ENCODE measurements at places on chromosomes 2 and 18. TPM values are rescaled to one million over a fixed set of nuclear protein-coding genes. Genes with fewer than 3 reads are reported as not detected.

- no peak for DNase-seq
Measured at GRCh38 chr2:20226152-20226545, 1.2 kb upstream of the SDC1 start.

GRCh38 chr2:158021226-158021625 lies 80.5 kb upstream of the UPP2 start:
- no peak for DNase-seq

VWA3B gene
- total RNA-seq: 0.77 TPM

- peak; percentile 52 for DNase-seq
Measured at GRCh38 chr18:79438898-79439627, 43.3 kb downstream of the NFATC1 start.

DNA sequence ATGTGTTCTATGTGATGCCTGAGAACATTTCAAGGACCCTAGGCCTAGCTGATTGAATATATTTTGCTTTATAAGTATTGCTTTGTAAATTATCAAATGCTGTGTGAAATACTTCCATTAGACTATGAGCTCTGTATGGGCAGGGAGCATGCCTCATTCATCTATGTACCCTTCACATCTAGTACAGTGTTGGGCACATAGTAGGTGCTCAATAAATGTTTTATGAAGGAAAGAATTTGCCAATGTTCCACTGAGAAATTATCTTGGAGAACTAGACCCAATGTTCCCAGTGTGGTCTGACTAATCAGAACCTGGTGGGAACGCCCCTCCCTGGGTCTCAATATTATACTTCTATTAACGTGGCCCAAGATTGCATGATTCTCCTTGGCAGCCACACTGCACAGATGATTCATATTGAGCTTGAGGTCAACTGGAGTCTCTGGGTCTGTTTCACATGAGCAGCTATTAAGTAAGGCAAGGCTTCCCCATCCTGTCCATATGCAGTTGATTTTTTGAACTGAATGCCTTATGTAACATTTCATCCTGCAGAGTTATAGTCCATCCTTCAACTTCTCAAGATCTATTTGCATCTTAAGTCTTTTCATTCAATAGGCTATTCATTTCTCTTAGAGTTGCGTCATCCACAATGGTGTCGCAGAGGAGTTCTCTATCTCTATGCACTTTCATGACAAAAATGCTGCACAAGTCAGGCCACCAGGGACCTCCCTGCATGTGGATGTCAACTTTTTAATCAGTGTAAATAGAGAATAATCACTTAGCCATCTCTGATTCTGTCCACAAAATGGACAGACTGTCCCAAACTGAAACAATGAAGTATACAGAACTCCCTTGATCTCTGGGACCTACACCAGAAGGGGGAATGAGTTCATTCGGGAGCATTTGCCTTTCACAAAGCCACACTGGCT lies 257.6 kb downstream of the CYP26B1 start:
- DNase-seq: no peak

CAPN14 gene
- 0.11 TPM for total RNA-seq

GALNT13 gene
- not detected for total RNA-seq

SMAD4 gene
- total RNA-seq: 75.9 TPM

DNA sequence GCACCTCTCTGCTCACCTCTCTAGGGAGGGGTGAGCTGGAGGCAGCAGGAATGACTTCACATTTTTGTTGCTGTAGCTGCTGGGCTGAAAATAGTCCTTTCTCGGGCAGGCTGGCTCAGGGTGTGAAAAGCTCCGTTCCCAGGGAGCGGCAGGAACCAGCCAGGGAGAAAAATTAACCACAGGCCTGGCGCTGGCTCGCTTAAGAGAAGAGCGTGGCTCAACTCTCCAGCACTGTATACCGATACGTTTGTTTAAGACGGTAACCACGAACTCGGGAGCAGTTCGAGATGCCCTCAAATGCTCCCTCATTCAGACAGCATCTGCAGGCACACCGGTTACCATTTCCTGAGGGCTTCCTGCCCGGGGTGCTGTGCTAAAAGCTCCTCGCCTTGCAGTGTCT lies 129.6 kb downstream of the CELF4 start:
- no peak for DNase-seq

- no peak for DNase-seq
Measured at GRCh38 chr2:37843556-37843955, 81.5 kb upstream of the RMDN2 start.

- no peak for DNase-seq
Measured at GRCh38 chr2:215535741-215536140, 99.9 kb upstream of the FN1 start.

DNA sequence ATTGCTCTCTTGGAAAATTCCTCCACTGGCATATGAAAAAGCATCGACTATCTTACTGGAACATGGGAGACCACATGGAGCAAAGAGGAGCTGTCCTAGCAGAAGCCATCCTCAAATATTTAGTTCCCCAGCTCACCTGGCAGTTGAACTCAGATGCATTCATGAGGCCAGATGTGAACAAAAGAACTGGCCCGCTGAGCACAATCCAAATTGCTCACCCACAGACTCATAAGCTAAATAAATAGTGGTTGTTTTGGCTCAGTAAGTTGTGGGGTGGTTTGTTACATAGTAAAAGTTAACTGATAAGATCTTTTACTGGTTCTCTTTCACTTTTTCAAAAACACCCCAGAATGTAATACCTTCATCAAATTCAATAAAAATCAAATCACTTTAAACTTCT lies 108.6 kb upstream of the CWC22 start:
- peak; percentile 39 for DNase-seq

DNA sequence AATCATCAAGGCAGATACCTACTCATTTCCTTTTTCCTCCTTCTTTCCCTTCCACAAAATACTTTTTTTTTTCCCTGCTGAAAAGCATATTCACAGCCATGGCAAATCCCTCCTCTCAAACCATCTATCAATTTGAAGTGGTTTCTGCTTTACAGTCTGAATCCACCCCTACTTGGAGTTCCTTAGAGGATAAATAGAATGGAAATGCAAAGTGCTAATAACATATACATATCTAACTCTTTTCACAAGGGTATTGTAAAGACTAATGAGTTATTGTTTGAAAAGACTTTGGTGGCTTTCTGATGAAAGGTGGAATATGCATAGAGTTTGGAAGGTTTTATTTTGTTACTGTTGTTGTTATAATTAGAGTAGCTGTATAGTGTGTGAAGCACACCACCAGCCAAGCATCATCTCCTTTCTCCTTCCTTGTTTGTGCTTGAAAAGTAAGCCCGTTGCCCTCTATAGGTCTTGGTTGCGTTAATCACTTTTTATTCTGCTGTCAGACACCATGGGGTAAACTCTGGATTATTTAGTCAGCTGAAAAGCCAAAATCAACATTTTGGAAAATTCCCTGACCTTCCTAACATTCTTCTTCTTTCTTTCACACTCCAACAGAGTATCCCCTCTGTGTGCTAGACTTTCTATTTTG lies 2126.9 kb upstream of the CELF4 start:
- no peak for DNase-seq

SLC16A14 gene
- 2.1 TPM for total RNA-seq

GRCh38 chr2:69545477-69545932 lies 98.0 kb downstream of the AAK1 start:
- no peak for DNase-seq

- DNase-seq: peak; percentile 98
Measured at GRCh38 chr2:42964439-42965083, 172.2 kb upstream of the HAAO start.

HMSD gene
- 0.06 TPM for total RNA-seq

- DNase-seq: no peak
Measured at GRCh38 chr2:158701101-158701500, 94.0 kb upstream of the DAPL1 start.

- DNase-seq: no peak
Measured at GRCh38 chr2:197251576-197251975, 59.0 kb downstream of the ANKRD44 start.

DNA sequence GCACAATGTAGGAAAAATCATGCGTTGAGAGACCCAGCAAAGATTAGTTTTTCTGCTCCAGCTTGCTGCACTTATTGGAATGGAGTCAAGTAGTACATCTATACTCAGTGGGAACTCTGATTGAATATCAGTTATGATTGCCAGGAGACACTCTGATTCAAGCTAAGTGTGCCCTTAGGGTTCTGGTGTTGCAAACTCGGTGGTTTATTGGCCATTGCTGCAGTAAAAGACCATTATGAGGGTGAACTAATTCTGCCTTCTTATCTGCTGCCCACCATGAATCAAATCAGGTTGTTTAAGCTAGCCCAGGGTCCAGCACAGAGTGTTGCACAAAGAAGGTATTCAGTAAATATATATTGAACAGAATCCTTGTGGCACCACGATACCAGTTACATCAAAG lies 74.8 kb upstream of the GLS start:
- DNase-seq: no peak

BMPR2 gene
- 8.2 TPM for total RNA-seq

DNA sequence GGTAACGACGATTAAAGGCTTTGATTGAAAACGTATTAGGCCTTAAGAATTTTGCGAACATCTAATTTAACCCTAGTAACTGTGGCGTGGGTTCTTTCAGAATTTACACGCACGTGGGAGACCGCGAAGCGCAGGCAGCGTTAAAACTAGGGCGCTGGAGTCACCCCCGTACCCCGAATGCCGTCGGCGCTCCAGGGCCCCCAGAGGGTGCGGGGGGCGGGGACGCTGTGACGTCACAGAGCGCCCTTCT lies 673 bp upstream of the SMCHD1 start:
- no peak for DNase-seq

GRCh38 chr2:84224121-84224520 lies 235.0 kb downstream of the SUCLG1 start:
- no peak for DNase-seq

TLX2 gene
- total RNA-seq: not detected

DNA sequence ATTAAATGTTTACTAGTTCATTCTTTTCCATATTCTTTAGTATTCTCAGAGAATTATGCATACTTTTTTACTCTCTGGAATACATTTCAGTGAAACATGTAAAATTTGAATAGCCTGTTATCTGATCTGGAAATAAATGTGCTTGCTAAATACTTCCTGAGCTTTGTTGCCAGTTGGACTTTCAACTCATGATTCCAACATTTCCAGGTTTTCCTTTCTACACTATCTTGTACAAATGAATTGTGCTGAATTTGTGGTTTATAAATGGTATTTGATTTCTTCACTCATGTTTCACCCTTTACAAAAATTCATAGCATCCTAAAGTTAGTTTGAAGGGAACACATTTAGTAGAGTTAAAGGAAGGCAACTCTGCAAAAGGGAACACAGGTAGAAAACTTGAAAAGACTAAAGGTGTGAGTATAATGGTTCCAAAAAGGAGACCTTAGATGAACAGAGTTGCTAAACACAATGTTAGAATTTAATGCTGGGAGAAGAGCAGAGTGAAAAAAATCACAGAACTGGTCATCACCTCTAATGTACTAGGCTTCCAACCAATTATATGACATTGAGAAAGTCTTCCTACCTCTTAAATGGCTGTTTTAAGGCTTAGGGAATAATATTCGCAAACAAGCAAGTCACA lies 28.6 kb downstream of the SYT4 start:
- no peak for DNase-seq

DNA sequence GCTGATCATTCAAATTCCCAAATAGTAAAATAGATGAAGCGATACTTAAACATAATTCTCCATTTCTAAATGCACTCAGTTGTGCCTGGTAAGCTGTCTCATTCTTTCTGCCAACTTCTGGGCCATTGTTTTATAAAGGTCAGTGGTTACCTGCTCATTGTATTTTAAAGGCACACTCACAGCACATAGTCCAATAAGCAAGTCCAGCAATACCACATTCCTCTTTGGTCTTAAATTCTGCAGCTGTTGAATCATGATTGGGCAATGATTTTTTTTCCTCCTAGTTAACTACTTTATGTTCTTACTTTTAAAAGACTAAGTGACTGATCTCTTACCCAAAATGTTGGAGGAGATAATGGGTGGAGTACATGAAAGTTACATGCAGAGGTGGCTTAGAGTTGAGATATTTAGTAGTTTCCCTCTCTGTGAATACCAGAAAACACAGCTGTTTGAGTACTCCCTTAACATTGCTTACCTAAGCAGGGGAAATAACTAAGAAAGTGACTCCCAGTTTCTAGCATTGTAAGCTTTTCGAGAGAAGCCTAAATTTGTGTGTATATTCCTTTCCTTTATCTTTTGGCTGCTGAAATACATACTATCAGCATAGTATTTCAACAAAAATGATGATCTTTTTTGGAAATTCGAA lies 220.7 kb downstream of the CAMKMT start:
- DNase-seq: no peak

GRCh38 chr2:9739531-9739964 lies 103.7 kb upstream of the TAF1B start:
- DNase-seq: no peak

GRCh38 chr2:26770986-26771586 lies 7.0 kb downstream of the SLC35F6 start:
- peak; percentile 59 for DNase-seq

GRCh38 chr2:190053426-190053825 lies 9.1 kb downstream of the MSTN start:
- DNase-seq: no peak

PSTPIP2 gene
- 4.7 TPM for total RNA-seq

OSBPL1A gene
- 13.5 TPM for total RNA-seq

- no peak for DNase-seq
Measured at GRCh38 chr2:9668687-9669345, 38.0 kb upstream of the YWHAQ start.

SERPINB3 gene
- not detected for total RNA-seq

- no peak for DNase-seq
Measured at GRCh38 chr2:195500879-195501278, 156.1 kb upstream of the SLC39A10 start.

DNA sequence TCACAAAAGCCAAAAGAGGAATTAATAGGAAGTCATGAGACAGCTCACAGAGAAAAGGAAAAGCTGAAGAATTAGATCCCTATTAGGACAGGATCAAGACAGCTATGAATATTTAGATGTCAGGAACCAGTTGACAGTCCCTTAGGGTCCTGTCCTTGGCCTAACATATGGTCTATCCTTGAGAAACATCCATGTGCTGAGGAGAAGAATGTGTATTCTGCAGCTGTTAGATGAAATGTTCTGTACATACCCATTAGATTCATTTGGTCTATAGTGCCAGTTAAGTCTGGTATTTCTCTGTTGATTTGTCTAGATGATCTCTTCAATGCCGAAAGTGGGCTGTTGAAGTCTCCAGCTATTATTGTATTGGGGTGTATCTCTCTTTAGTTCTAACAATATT lies 37.6 kb upstream of the SLC40A1 start:
- no peak for DNase-seq

DCDC2C gene
- total RNA-seq: not detected

GRCh38 chr2:73111073-73112025 lies 1.4 kb downstream of the RAB11FIP5 start:
- DNase-seq: peak; percentile 72

DNA sequence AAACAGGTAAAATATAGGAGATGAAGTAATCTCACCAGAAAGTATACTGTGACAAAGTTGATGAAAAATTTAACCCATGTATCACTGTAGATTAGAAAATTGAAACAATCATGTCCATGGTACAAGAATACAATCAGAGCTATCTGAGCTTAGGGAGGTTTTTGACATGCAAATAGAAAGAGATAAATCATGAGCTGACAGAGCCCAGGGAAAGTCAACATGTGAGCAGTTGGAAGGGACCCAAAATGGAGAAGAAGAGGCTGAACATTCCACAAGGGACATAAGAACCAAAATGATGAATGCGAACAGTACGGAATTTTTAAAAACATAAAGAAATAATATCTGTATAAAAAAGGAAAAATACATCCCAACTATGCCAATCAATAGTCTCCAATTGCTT lies 395.4 kb upstream of the CYRIA start:
- DNase-seq: no peak

GRCh38 chr2:74025971-74026612 lies 41.4 kb downstream of the TET3 start:
- DNase-seq: no peak

Measured in Daoy (cell line).